Neural crest cell (in vitro differentiated cells): ENCODE measurements at places on chromosomes 7 and 10. TPM values are rescaled to one million over a fixed set of nuclear protein-coding genes. Genes with fewer than 3 reads are reported as not detected.

The ZNF282 gene
- 31.8 TPM in 2 replicates for total RNA-seq

- H3K27ac ChIP-seq, result no peak overlapping the region
- no peaks in the 10 kb centered on the region for H3K36me3 ChIP-seq
- H3K4me1 ChIP-seq, result peaks cover 4% of the 10 kb centered on the region
- DNase-seq, result no peak
- no peak overlapping the region for H3K4me3 ChIP-seq
These were observed 121.9 kb upstream of the AKR1E2 start for GRCh38 chr10:4704034-4704545.

DNA sequence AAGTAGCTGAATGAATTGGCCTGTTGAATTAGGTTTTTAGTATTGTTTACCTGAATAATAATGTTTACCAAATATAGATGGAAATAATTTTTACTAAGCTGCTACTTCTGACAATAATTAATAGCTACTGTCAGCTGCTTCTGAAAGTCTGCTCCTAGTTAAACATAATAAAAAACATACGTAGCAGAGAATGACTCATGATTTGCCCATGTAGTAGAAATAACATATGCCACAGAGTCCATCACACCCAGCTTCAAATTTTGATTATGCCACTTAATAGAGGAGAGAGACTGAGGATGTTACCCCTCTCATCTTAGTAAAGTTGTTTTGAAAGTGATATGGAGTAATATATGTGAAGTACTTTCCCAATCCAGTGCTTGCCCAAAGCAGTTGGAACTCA lies 57.6 kb upstream of the MDFIC start:
- no peaks in the 10 kb centered on the region for H3K4me1 ChIP-seq
- no peak overlapping the region for H3K4me3 ChIP-seq
- DNase-seq, result no peak
- H3K36me3 ChIP-seq, result no peaks in the 10 kb centered on the region

DNA sequence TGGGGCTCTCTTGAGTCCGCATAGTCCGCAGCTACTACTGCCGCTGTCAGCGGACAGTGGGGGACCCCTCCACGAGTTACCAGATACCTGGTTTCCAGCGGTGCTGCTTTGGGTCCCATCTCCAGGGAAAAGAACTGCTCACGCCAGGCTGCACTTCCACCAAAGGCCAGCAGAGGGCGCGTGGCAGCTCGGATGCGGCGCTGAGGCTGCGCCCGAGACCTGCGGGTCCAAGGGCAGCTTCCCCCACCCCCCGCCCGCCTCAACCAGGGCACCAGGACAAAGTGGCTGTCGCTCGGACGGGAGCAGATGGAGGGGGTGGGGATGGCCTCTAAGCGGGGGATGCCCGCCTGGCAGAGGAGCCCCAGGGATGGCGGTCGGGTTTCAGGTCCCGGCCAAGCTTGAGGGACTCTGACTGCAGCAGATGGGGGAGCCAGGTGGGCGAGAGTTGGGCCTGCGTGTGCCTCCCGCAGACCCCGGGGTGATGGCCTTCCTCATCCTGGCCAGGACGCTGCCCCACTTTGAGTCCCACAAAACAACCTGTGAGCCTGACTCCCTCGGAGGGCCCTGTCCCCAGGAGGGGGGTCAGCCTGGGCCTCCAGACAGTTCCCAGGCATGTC lies 23.8 kb upstream of the ZNF735 start:
- H3K27ac ChIP-seq, result no peak overlapping the region
- DNase-seq, result no peak
- H3K36me3 ChIP-seq, result peaks cover 4% of the 10 kb centered on the region

- peaks cover 53% of the 10 kb centered on the region for H3K4me1 ChIP-seq
- no peak overlapping the region for H3K4me3 ChIP-seq
- H3K27me3 ChIP-seq, result no peaks in the 10 kb centered on the region
- H3K36me3 ChIP-seq, result peaks cover under 1% of the 10 kb centered on the region
- no peak for DNase-seq
- no peak overlapping the region for H3K27ac ChIP-seq
These were observed 36.6 kb downstream of the HIPK2 start for GRCh38 chr7:139741239-139741638.

- no peaks in the 10 kb centered on the region for H3K36me3 ChIP-seq
- no peaks in the 10 kb centered on the region for H3K27me3 ChIP-seq
- DNase-seq, result no peak
- H3K4me3 ChIP-seq, result no peak overlapping the region
- no peaks in the 10 kb centered on the region for H3K4me1 ChIP-seq
These were observed 66.1 kb downstream of the MBL2 start for GRCh38 chr10:52706332-52707070.

DNA sequence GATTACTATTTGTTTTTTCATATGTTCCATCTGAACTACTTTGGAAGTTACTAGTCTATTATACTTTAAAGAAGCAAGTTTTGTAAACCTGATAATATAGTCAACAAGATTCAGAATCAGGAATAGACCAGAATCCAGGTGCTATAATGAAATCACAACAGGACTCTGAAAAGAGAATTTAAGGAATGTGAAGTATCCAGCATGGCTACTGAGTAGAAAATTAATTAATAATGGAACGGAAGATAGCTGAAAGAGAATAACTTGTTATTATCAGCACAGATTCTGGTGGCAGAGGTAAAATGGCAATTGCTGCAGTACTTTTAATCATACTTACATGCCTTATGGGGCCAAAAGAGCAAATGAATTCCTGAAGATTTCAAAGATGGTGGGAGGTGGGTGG lies 43.1 kb upstream of the CHCHD3 start:
- no peak overlapping the region for H3K4me3 ChIP-seq
- no peaks in the 10 kb centered on the region for H3K4me1 ChIP-seq
- DNase-seq, result no peak
- no peaks in the 10 kb centered on the region for H3K36me3 ChIP-seq
